ENCODE measurements at places on chromosomes 3 and 15.

- DNase-seq: peak; percentile 93
Observed at GRCh38 chr15:34810443-34811129, 15.2 kb upstream of the ACTC1 start.

GRCh38 chr3:127735767-127736693 is 63.3 kb downstream of the ABTB1 start:
- DNase-seq: peak; percentile 82

DNA sequence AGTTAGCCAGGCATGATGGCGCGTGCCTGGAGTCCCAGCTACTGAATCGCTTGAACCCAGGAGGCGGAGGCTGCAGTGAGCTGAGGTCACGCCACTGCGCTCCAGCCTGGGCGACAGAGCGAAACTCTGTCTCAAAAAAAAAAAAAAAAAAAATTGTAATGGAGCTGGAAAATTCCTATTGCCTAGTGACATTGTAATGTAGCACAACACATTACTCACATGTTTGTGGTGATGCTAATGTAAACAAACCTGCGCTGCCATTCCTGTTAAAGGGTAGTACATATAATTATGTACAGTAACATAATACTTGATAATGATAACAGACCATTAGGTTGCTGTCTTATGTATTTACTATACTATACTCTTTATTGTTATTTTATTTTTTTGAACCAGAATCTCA is 39.1 kb downstream of the KNL1 start:
- DNase-seq: no peak

GRCh38 chr3:146895026-146895749 is 290.0 kb upstream of the PLSCR5 start:
- DNase-seq: peak; percentile 57

DNA sequence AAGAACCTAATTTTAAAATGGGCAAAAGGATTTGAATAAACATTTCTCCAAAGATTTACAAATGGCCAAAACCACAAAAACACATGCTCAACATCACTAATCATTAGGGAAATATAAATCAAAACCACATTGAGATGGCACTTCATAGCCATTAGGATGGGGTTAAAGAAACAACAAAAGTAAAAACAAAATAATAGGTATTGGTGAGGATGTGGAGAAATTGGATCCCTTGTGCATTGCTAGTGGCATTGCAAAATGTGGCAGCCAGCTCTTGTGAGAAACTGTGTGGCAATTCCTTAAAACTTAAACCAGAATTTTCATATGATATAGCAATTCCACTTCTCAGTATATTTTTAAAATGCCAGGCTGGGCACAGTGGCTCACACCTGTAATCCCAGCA is 126.5 kb downstream of the STT3B start:
- DNase-seq: no peak

- DNase-seq: peak; percentile 66
Observed at GRCh38 chr3:114451561-114452018, 157.8 kb downstream of the TIGIT start.

DNA sequence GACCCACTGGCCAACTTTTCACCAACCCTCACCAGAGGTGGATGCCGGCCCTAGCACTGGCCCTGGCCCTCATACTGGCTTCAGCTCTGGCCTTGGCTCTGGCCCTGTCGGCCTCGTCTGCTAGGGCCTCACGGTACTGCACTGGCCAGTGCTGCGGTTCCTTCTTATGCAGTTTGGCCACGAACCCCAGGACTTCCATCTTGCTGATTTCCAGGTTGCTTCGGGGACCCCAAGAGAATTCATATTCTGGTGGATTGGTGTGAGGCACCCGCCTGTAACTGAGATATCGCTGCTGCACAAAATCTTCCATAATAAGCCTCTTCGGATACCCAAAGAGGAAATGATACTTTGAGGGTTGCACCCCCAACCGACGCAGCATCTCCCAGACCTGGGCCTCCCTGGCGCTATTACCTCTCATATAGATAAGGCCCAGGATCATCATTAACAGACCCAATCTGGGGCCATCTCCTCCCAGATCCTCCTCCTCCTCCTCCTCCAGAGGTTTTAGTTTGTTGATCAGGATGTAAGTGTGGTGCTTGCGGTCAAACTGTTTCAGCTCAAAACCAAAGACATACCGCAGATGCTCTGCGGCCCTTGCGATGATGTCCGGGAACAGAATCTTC is 883 bp downstream of the MAGEF1 start:
- peak; percentile 32 for DNase-seq

GRCh38 chr3:17047162-17047561 is 162.4 kb downstream of the PLCL2 start:
- no peak for DNase-seq

DNA sequence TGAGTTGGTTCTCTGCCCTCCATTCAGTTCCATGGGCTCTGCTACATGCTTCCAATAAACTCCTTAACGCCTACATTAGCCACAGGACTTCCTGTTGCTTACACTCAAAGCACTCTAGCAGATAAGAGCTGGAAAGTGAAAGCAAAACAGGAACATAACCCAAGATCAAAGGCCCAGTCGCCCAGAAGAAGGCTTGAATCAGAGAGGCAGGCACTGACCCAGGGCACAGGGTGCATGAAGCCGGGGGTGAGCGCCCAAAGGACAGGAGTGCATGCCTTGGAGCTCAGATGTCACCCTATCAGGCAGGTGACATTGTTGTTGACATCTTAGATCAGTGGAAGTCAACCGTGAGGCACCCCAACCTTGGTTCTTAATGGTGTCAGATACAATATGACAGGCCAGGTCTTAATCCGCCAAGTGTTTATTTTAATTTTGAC is 235.1 kb downstream of the UACA start:
- DNase-seq: peak; percentile 53

- no peak for DNase-seq
Observed at GRCh38 chr3:179671747-179672242, 19.0 kb downstream of the USP13 start.

- DNase-seq: no peak
Observed at GRCh38 chr3:29410220-29410619, 129.3 kb downstream of the RBMS3 start.

- no peak for DNase-seq
Observed at GRCh38 chr15:57061696-57062095, 143.3 kb downstream of the TCF12 start.

GRCh38 chr3:71057526-71057894 is 526.0 kb downstream of the FOXP1 start:
- peak; percentile 40 for DNase-seq

DNA sequence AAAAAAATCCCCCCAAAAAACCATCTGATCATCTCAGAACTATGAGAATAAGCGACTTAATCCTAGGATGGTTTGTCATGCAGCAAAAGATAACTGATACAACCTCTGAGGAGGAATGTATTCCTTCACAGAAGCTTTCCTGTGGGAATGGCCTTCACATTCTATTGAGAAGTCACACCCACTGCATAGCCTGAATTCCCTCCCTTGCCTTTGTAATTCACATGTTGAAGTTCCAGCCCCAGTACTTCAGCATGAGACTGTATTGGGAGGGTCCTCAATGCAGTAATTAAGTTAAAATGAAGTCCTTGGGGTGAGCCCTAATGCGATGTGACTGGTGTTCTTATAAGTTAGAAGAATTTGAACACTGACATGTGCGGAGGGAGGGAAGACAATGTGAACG is 395.2 kb downstream of the TUSC7 start:
- peak; percentile 18 for DNase-seq

DNA sequence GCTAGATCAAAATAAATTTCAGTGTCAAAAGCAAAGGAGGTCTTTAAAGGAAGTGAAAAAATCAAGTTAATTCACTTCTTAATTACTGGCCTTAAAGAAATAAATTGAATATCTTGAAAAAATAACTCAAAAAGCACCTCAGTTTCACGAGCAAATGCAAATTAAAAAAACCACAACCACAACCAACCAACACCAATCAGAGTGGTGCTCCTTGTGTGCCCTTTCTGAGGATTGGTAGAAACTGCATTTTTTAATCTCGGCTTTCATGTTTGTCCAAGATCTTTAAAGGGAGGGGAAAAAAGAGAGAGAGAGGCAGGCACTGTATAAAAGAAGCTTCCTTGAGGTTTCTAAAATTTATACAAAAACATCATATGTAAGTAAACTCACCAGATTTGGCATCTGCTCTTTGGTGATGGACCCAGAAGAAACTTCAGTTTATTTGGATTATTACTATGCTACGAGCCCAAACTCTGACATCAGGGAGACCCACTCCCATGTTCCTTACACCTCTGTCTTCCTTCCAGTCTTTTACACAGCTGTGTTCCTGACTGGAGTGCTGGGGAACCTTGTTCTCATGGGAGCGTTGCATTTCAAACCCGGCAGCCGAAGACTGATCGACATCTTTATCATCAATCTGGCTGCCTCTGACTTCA is at the start of gene GPR15:
GPR15 (plus strand) TSS at position 357 of the 653 bp plus-strand sequence; CDS start at position 413, 56 bp downstream.
- no peak for DNase-seq

DNA sequence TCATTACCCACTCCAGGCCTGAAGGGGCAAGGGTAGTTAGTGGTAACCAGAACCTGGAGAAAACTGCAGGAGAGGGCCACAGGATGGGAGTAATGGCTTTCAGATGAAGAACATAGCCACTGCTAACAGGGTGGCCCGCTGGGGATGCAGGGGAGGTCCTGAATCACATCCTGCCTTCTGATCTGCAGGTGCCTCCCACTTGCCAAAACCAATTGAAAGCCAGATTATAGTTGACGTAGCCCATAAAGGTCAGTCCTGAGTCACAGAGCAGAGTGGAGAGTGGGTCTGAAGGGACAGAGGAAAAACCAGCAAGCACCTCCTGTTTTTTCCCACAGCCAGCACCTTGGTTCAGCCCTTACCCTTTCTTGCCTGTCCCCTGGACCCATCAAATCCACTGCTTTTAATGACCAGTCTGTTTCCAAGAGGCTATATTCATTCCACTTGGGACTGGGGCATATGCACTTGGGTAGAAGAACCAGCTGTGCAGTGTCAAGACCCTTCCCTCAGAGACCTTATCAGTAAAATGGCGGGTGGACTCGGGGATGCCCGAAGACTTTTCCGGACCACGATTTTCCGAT is 646 bp upstream of the SLC35G2 start:
- DNase-seq: peak; percentile 76

GRCh38 chr3:181683563-181683962 is 28.2 kb upstream of the SOX2 start:
- DNase-seq: no peak

GRCh38 chr3:8458238-8458661 is 43.4 kb upstream of the LMCD1 start:
- peak; percentile 92 for DNase-seq

GRCh38 chr15:59501597-59501996 is 63.6 kb downstream of the FAM81A start:
- peak; percentile 56 for DNase-seq

GRCh38 chr3:137694836-137695235 is 69.3 kb upstream of the SOX14 start:
- DNase-seq: no peak

GRCh38 chr3:46922426-46922825 is 44.9 kb downstream of the PTH1R start:
- DNase-seq: no peak

DNA sequence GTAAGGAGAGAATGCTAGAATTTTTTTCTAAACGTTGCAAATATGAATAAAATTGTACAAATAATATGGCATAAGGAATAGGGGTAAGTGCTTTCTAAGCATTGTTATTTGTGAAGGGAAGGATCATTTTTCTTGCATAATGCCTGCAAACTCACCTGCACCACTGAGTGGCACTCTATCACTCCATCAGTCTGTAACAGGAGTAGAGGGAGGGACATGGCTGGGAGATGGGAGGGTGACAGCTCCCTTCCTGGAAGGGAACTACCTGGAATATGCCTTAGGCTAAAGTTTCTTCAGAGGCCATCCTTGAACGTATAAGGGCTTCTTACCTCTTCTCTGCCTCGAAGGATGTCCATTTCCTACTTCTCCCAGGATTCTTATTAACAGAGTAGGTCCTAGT is 3.0 kb downstream of the NAALADL2 start:
- DNase-seq: no peak

- DNase-seq: no peak
Observed at GRCh38 chr3:141246224-141246957, 14.8 kb downstream of the PXYLP1 start.

GRCh38 chr3:195052939-195053338 is 218.0 kb downstream of the XXYLT1 start:
- no peak for DNase-seq

DNA sequence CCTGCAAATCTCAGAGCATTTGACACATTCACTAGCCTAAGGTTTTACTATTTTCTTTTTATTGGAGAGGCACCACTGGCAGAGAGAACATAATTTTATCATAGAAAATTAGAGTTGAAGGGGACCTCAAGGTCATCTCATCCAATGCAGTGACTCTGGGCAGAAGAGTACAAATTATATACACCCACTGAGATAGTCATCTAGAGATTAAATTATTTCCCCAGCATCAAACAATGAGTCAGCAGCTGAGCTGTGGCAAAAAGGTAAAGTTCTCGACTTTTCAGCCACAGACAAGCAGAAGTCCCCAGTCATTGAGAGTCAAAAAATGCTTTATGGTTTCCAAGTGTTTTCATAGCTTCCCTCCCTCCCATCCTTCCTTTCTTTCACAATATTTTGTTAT is 39.3 kb upstream of the SEMA6D start:
- DNase-seq: no peak

- peak; percentile 46 for DNase-seq
Observed at GRCh38 chr15:57462381-57462780, 86.1 kb downstream of the CGNL1 start.

DNA sequence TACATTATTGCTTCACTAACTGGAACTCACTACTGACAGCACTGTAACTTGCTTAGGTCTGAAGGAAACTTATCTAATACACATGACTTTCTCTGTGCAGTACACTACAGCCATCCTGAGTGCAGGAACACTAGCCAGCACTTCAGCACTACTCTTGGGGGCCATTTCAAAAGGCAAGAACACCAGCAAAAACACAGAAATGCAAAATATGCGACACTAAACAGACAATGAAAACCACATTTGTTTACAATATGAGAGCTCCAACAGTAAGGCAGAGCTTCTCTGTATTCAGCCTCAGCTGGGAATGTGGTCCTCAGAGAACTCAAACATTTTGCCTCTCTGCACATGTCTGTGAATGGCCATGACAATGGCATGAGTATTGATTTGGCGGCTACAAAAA is 109.6 kb downstream of the ARRDC4 start:
- no peak for DNase-seq

DNA sequence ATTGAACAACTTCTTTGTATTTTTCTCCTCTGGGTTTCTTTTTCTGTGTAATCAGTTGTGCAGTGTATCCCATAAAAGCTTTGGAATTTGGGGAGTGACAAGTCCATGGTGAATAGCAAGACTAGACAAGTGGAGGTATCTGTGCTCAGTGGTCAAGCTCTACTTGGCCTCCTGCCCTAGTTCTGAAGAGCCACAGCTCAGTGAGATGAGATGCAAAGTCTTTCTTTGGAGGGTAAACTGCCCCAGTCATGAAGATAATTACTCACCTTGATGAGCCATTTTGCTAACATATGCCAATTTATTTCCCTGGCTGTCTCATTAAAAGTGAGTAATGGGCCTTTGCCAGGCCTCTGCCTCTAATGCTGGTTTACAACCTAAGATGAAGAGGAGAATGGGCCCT is 271.2 kb upstream of the TRIM42 start:
- no peak for DNase-seq

- DNase-seq: no peak
Observed at GRCh38 chr3:39112535-39112934, 5.1 kb downstream of the TTC21A start.

GRCh38 chr15:32899126-32899596 is 181.4 kb downstream of the GREM1 start:
- DNase-seq: no peak

All from fibroblast of the aortic adventitia (primary cell).